ENCODE measurements at places on chromosomes 5 and 9.

- no peak for DNase-seq
Observed at GRCh38 chr9:124322618-124323432, 65.1 kb downstream of the NEK6 start.

DNA sequence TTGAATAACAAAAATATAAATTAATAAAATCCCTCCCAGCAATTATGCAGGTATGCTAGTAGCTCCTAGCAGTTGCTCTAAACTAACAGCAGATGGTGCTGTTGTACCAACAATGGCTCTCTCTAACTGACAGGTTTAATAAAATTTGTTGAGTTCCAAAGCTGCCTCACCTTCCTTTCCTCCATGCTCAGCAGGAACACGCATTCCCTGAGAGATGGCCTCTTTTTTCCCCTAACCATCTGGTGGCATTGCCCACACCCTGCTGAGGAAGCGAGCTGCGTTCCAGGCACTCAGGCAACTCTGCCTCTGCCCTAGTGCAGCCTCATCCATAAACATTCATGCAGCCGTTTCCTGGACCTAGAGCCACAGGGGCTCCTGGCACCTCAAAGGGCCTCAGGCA is 106.2 kb downstream of the KLHL3 start:
- DNase-seq: no peak

DNA sequence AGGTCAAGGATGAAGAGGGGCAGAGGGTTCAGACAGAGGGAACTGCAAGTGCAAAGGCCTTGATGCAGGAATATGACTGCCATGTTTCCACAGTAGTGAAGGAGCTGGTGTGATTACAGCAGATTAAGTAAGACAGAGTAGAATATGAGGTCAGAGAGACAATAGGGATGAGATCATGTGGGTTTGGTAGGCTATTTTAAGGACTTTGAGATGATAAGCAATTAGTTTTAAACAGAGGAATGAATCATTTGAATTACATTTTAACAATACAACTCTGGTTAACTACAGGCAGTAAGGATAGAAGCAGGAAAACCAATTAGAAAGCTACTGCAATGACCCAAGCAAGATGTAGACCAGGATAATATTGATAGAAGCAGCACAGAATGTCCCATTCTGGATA is 7.7 kb downstream of the CENPK start:
- no peak for DNase-seq

- DNase-seq: no peak
Observed at GRCh38 chr5:154200221-154200620, 9.7 kb downstream of the GALNT10 start.

DNA sequence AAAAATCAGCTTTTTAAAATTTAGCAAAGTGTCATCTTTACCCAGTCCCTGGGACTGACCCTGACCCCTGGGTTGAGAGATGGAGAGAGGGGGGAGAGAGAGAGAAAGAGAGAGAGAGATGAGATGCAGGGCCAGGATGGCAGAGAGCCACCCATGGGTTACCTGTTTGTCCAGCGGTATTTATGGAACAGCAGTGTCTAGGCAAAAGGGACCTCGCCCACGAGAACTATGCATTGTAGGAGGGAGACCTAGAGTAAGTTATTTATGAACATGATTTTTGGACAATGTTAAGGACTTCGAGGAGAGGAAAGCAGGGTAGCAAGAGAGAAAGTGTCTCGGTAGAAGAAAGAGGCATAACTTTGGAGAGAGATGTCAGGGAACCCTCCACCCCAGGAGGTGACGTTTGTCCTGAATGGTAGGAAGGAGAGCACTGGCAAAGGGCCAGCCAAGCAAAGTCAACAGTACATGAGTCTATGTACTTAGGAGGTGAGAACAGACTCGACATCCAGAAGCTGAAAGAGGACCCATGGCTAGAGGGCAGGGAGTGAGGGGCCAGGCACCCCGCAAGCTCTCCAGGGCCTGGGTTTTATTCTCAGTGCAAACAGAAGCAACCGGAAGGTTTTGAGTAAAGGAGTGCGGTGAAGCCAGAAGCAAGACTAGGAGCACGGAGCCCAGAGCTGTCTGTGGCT is 30.5 kb upstream of the MSX2 start:
- DNase-seq: no peak

DNA sequence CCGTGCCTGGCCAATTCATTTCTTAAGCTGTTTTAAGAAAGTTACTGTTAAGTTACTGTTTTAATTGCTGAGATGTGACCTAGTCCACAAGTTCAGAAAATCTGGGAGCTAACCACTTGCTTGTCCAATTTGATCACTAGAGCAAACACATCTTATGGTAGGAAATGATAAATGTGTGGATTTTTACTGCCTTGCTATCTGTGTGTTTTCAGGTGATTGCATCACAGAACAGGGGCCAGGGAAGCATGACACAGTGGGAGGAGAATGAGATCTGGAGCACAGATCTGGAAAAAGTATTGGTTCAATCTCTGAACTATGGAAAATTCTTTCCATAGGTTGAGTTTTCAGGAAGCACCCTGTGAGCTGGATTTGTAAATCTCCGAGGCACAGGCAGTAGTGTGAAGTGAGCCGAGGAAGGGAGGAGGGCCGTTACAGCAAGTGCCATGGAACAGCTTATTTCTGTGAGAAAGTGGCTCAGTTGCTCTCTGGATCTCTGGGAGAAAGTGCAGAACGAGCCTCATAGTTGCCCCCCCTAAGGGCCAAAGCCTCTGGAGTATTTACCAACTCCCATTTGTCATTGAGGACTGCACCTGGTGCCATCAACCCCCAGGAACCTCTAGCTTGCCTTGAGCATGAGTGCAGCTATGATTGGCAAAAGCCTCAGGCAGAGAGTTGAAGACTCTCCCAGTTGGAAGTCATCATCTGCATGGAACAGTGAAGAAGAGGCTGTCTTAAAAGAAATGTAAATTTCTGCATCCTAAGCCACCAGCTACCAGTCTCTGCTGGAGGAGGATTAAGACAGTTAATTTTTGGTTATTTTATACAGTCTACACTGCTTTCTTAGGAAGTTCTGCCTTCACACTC is 161.8 kb upstream of the CLINT1 start:
- no peak for DNase-seq

- DNase-seq: no peak
Observed at GRCh38 chr5:40037713-40038112, 612.9 kb upstream of the DAB2 start.

- DNase-seq: peak; percentile 56
Observed at GRCh38 chr5:175796536-175797499, 74.6 kb upstream of the CPLX2 start.

- no peak for DNase-seq
Observed at GRCh38 chr9:131276094-131276888, at the start of gene FAM78A. Gene FAM78A (minus strand): TSS chr9:131276510. CDS start chr9:131276179, 331 bp downstream.

DNA sequence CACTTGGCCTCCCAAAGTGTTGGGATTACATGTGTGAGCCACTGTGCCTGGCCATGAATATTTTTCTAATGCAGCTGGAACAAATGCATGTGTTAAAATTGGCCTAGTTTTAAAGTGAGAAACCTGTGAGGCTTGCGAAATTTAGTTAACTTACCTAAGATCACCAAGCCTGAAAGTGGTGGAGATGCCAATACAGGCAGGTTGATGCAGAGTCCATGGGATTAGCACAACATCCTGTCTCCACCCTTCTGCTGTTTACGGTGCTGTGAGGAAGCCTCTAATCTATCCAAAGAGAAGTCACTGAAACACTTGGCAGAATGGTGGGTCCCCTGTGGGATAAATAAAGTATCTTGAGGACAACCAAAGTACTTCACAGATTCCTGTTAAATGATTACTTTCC is 98.2 kb downstream of the PCSK5 start:
- no peak for DNase-seq

DNA sequence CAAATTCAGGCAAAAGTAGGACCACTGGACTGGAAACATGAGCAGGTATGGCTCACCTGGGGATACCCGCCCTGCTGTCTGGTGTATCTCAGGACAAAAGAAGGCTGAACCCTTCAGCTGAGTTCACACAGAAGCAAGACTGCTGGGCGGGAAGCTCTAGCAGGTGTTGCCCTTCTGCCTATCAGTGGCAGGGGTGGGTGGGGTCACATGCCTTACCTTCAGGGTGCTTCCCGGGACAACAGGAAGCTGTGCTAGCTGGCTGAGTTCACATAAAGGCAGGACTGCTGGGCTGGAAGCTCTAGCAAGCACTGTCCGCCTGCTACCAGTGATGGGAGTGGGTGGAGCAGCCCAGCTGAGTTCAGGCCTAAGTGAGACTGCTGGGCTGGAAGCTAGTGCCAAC is 498.8 kb upstream of the ZNF608 start:
- no peak for DNase-seq

GRCh38 chr9:127201731-127202130 is 62.8 kb upstream of the GARNL3 start:
- DNase-seq: no peak

DNA sequence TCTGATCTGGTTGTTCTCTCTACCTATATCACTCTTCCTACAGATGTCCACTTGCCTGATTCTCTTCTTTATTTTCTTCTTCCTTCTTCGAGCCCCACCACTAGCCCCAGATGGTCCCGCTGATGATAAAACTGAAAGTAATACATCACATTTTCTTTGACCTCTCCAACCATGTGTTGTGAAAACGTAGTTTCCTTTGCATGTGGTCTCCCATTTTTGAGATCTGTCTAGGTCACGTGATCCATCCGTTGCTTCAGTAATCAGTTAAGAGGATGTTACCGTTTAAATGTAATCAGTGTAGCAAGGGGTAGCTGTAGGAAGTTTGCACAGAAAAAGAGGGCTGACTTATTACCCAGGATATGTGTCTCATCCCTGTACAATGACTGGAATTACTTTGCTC is 426.3 kb upstream of the TLE4 start:
- DNase-seq: no peak

DNA sequence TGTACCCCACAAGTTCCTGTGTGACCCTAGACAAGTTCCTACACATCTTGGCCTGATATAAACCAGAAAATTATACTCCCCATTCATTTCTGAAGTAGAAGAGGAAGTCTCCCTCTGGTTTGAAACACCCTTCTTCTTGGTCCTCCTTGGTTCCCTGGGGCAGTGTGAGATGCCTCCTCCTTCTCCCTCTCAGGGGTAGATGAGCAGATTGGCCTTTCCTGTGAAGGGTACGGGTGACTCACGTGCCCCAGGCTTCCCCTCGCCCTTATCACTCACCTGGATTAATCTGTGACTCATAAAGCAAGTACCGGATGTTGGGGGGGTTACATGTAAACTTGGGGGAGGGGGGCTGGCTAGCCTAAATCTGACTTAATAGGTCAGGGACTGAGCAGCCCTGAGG is 11.1 kb upstream of the AQP3 start:
- DNase-seq: no peak

GRCh38 chr5:90410178-90410762 is 714 bp upstream of the CETN3 start:
- DNase-seq: no peak

DNA sequence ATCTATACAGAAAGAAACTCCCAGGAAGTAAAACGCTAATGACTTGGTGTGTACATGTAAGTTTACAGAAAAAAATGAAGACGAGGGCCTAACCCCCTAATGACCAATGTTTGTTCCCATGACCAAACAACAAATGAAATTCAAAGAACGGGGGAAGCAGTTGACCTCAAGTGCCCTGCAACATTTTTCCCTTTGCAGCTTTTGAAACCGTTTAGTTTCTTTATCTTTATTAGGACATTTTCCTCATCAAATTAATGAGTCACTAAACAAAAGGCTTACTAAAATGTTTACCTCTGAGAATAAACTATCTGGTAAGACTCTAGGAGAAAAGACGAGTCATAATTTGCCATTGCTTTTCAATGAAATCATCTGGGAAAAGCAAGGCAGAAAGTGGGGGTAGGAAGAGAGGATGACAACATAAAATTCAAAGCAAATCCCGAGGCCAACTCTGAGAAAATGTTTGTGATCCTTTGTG is 57.4 kb downstream of the LHFPL2 start:
- no peak for DNase-seq

DNA sequence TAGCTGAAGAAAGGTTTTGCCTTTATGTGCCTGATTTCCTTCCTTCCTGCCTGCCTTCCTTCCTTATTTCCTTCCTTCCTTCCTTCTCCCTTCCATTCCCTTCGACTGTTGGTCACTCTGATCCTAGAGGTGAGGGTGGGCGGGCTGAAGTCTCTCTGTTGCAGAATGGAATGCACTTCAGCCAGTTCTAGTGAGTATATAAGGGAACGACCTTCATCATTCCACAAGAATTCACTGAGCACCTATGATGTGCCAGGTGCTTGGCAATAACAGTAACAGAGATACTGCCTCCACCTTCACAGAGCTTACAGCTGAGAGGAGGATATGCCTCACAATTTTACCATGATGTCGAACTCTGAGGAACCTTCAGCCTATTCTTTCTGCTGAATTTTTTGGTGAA is 8.7 kb upstream of the OR5C1 start:
- no peak for DNase-seq

GRCh38 chr9:107539427-107540163 is 50.0 kb upstream of the KLF4 start:
- DNase-seq: no peak

DNA sequence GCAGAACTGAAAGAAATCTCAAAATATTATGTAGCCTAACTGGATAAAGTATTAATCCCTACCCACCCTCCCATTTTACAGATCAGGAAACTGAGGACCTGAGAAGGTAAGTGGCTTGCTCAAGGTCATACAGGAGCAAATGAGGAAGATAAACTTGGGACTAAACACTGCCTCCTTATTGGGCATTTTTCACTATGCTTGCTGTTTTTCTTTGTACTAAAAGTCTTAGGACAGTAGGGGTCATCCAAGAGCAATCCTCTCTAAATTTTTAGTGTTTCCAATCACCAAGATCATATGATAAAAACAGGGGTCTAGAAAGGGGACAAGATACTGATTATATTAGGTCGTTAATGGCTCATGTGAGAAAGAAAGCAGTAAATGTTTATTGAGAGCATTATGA is 80.8 kb downstream of the RORB start:
- DNase-seq: no peak
